ENCODE measurements at places on chromosomes 4 and X. TPM values are rescaled to one million over a fixed set of nuclear protein-coding genes. Genes with fewer than 3 reads are reported as not detected.

DNA sequence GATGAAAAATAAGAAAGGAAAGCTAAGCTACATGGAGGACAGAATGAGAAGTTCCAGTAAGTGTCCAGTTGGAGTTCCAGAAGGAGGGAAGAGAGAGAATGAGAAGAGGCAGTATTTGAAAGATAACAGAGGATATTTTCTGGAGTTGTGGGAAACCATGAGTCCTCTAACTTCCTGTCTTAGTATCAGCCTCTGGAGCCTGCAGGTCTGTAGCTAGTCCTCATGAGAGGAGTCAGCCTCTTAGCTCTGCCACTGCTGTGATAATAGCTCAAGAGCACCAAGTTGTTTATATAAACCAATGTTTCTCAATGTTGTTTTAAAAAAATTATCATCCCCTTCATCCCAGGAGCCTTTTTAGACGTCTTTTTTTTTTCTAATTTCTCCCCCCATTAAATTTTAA is 2.4 kb upstream of the PLAC1 start:
- no peak for DNase-seq

- no peak for DNase-seq
Observed at GRCh38 chrX:45347877-45348276, 147.2 kb upstream of the DIPK2B start.

DNA sequence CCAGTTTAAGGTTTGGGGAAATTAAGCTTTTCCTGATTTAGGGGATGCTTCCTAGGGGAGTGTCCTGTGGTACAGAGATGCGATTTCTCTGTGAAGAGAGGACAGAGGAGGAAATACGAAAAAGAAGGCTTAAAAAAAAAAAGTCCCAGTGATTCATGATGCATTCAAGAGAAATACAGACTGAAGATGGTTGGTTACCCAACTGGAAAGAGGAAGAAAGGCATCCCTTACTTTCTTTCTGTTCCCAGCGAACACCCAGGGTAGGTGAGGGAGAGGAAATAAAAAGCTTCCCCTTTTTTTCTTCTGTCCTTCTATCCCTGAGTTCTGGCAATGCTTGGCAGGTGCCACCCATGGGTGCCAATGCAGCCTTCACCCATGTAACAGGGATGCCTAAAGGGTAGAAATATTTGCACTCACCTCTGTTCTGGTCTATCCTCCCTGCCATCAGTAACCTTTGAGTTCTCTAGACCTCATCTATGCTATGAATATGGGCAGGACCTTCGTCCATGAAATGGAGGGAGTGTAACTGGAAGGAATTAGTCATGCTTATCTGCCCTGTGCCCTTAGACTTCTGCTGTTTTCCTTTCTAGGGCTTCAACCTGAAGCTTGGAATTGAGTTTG is 230.1 kb upstream of the GALNTL6 start:
- DNase-seq = no peak

- no peak for DNase-seq
Observed at GRCh38 chr4:121239951-121240350, 75.8 kb upstream of the TNIP3 start.

DNA sequence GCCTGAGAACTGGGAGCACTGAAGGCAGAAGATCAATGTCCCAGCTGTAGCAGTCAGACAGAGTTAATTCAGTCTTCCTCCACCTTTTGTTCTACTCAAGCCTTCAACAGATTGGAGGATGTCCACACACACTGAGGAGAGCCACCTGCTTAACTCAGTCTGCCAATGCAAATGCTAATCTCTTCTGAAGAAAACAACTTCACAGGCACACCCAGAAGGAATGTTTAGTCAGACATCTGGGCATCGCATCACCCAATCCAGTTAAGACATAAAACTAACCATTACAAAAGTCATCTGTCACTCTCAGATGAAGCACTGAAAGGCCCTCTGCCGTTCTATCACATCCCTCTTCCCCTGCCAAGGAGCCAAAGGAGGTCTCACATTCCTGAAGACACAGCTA is 173.7 kb downstream of the CENPC start:
- no peak for DNase-seq

DNA sequence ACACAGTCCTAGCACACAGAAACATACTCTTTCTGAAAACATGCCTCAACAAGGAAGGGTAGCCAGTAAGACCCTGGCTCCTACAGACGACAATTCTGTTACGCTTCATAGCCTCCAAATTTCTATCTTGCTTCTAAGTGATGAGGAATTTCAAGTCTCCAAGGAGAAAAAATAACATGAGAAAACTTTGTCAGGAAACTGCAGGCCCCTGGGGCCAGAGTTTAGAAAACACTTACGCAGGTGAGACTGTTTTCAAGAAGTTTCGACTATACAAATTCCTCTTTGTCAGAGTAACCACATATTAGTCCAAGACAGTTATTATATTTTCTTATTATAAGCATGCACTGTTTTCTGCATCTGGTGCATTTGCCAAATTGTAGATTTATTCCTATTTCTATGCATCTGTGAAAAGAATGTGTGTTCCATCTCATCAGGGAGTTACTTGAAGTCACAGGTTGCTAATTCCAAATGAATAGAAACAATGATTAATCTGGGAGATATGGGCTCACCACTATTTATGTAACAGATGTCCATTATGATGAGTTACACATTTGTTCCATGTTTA is 30.3 kb upstream of the HCCS start:
- no peak for DNase-seq

DNA sequence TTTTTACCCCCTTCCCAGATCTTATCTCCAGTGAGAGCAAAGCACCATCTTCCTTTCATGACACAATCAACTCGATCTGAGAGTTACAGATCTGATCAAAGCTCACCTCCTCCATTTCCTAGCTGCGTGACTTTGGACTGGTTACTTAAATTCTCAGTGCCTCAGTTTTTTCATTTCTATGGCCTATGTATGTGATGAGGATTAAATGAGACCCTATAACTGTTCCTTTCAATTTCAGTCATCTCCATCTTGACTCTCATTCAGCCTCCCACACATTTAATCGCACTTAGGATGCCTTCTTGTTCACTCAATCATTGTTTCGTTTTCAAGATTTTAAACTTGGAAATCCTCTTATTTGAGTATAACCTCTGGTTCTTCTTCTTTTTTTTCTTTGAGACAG is 20.1 kb upstream of the CXCR3 start:
- no peak for DNase-seq

The MAP7D2 gene
- total RNA-seq = 0.07 TPM

The UBE2K gene
- total RNA-seq = 11.7 TPM

The LRRC66 gene
- 0.59 TPM for total RNA-seq

The FRMPD3 gene
- total RNA-seq = not detected

The CD38 gene
- not detected for total RNA-seq

The GABRE gene
- 32.4 TPM for total RNA-seq

Measured in MG63 (cell line).